Breast epithelium (tissue), 4 donors: ENCODE measurements at places on chromosomes 12 and 14. TPM values are rescaled to one million over a fixed set of nuclear protein-coding genes. Genes with fewer than 3 reads are reported as not detected.

DNA sequence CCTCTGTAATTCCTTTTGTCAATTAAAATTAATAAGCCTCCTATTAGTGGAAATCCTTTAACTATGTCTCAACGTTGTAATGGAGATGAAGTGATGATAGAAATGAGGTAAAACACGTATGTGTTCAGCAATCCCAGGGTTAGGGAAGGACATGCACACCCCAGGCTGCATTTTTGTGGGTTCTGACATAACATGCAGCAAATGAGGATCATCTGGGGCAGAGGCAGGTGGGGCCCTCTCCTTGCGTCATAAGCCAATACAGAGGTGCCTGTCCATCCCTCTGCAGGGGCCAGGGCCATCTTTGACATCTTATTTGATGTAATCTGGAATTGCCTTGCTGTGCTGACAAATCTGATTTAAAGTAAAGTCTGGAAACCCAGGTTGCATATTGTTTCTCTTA, 73.2 kb downstream of the MYRFL start:
- no peak for DNase-seq

GRCh38 chr14:56422221-56422620, 157.4 kb upstream of the TMEM260 start:
- DNase-seq, result no peak

GRCh38 chr12:27498149-27498548, 25.9 kb upstream of the PPFIBP1 start:
- DNase-seq, result no peak

DNA sequence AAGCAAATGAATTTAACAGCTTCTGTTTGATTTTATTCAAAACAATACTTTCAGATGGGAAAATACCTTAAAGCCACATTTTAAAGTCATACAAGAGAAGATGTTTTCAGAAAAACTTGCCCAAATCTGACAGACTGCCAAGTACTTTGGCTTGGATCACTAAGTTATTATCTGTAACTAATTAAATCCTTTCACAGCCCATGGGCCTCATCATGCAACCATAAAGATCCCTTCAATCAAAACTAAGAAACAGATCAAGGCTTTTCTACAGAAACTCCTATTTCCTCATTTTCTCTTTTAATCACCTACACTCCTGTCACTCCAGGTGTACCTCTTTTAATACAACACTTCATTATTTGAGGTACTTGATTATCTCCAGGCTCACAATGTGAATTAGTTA, 28.1 kb downstream of the BLTP3B start:
- DNase-seq, result no peak

GRCh38 chr14:53389202-53389601, 236.1 kb upstream of the DDHD1 start:
- no peak for DNase-seq

DNA sequence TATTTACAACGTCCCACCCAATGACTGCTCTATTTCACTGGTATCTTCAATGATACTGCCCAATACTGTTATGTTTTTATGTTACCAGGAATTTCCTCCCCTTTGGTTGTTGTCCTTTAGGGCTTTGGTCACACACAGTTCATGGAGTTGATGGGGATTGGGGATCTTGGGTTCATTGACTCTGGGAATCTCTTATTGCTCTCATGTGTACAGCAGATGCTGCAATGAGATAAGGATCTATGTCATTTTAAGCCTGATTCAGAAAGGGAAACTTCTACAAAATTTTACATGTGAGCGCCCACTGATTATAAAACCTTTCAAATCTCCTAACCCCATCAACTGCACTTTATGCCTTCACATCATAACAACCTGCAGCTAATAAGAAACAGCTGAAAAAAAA, 67.2 kb downstream of the FAR2 start:
- no peak for DNase-seq

DNA sequence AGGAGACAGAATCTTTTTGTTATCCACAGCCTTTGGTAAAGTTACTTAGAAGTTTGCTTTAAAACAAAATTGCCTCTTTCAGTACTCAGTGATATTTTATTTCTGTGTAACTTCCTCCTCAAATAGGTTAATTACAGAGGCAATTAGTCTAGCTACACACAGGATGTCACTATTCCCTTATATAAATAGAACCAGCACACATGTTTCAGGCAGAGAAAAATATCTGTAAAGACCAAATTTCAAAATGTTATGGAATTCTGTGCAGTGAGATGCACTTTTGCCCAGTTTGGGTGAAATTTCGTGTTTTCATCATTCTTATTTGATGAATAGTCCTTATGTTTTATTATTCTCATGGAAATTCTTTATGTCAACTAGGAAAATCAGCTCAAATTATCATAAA, 410.6 kb upstream of the SOX5 start:
- DNase-seq, result no peak

GRCh38 chr12:22600181-22600580, 24.8 kb upstream of the ETNK1 start:
- DNase-seq, result no peak

DNA sequence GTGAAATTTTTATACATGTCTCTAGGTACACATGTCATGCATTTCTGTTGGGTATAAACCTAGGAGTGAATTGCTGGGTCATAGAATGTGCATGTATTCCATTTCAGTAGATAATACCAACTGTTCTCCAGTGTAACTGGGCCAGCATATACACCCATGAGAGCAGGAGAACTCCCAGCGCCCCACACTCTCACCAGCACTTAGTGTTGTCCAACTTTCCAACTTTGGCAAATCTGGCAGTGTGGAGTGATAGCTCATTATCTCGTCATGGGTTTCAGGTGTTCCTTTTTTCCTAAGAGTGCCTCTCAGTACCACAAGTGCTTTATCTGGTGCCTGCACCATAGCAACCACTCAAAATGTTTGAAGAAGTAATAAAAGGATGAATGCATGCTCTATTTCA, 40.1 kb downstream of the NGB start:
- no peak for DNase-seq

DNA sequence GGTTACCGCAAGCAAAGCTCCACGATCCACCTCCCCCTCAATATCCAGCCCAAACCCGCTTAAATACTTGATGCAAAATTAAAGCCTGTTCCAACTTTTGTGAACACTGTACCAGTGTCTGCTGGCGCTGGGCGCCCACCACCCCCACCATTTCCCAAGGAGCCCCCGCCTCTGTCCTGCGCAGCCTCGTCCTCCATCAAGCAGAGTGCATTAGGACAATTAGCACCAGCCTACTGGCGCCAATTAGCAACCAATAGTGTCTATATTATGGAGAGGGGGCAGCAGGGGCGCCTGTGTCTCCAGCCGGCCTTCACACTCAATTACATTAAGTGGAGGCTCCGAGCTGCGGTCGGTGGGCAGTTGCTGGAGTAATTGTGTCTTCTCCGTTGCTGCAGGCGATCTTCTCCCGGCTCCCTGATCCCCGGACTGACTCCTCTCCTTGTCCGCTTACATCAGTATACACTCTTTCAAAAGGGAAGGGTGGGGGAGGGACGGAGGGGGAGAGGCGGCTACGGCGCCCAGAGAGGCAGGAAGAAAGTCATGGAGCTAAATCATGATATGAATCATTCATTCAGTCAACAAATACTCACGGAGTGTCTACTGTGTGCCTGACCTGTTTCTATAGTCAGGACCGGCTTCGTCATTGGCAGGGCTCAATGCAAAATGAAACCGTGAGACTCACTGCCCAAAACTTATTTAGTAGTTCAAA, 707.3 kb downstream of the MED13L start:
- DNase-seq, result no peak

GRCh38 chr12:114272605-114273004, 133.3 kb downstream of the TBX5 start:
- DNase-seq, result no peak

GRCh38 chr14:74886001-74886400, 4.3 kb downstream of the DLST start:
- DNase-seq, result no peak

- DNase-seq, result no peak
Measured at GRCh38 chr12:28543021-28543890, 353.0 kb downstream of the CCDC91 start.

DNA sequence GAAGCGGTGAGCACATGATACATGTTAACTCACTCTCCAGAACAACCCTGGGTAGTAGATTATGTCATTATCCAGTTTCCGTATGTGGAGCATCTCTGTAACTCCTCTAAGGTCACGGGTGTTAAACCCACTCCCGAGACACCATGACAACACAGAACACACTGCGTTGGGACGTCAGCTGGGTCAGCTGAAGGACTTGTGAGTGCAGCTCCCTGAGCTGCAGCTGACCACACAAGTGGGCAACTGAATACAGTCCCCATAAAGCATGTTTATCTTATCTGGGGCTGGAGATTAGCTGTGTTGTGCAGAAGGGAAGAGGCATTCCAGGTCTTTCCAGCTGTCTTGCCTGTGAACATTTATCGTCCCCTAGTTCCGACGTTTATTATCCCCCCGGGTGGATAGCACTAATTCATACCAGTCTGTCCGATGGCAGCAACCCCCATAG, 211.5 kb downstream of the CHST11 start:
- no peak for DNase-seq

GRCh38 chr12:23376238-23376637, 573.2 kb downstream of the SOX5 start:
- no peak for DNase-seq

DNA sequence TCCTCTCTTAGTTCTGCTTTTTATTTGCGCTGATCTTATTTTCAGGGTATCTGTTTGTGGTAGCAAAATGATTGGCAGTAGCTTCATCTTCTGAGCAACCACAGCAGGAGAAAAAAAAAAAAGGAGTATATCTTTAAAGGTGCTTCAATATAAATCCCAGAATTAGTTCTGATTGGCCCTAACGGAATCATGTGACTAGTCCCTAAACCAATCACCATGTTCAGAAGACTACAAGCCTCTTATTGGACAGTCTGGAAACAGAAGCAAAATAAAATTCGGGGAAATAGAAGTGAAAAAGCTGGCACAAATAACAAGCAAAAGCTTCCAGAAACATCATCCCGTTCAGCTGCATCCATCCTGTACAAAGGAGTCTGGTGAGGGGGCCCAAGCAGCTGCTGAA, 49.9 kb upstream of the PTPRO start:
- no peak for DNase-seq

GRCh38 chr14:78721756-78722480, 551.7 kb downstream of the NRXN3 start:
- DNase-seq, result no peak

The TAMALIN gene
- total RNA-seq, result 27.2 TPM

The ARHGDIB gene
- total RNA-seq, result 159 TPM

The C12orf56 gene
- total RNA-seq, result not detected

The HOTAIR gene
- total RNA-seq, result 1.3 TPM

The TAS2R7 gene
- total RNA-seq, result not detected

The DLK1 gene
- total RNA-seq, result 5.2 TPM

The EXOC3L4 gene
- total RNA-seq, result 1.0 TPM

The NXPH4 gene
- total RNA-seq, result not detected

The GLI1 gene
- total RNA-seq, result 2.1 TPM

The FERMT2 gene
- total RNA-seq, result 90.2 TPM

The TGM1 gene
- 1.6 TPM for total RNA-seq

The DPF3 gene
- 0.32 TPM for total RNA-seq

The KRT76 gene
- not detected for total RNA-seq

The RPL10L gene
- not detected for total RNA-seq
